ENCODE measurements at places on chromosomes 4 and X.

DNA sequence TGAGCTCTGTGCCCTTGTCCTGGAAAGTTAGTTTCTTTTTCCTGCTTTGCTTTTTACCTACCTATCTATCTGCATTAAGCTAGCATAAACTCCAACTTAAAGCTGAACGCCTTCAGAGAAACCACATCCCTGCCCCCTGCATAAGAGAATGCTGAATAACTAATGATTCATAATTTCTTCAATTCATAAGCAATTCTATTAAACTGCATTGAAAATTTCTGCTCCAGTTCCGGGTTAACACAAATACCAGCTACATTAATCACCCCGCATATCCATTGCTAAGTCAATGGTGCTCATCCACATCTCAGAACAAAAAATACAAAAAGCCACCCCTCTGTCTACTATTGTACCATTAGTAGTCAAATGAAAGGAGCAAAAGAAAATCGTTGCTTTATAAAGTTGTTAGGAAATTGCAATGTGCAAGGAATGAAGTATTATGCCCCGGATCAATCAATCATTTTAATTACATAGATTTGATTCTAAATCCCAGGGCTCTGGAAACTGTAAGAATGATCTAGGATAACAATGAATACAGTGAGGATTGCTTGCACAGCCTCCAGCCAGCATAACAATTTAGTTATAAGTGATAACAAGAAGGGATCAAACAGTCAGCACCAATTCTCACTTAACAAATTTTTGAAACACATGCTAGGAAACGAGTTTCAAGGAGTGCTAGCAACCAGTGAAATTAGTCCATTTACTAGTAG is 106.8 kb downstream of the ELOVL6 start:
- no peak for DNase-seq

DNA sequence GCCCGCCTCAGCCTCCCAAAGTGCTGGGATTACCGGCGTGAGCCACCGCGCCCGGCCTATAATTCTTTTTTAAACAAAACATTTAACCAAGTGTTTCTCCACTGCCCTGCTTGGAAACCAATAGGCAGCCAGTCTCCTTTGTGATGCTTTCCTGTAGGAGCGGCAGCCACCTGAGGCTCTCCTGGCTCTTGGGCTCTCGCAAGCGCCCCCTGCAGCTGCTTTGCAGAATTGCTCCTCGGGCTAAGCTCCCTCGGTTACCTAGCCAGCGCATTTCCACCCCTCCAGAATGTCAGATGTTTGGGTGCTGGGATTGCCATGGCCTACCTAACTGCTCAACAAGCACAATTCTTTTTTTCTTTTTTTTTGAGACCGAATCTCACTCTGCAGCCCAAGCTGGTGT is 7.7 kb downstream of the S100P start:
- DNase-seq: no peak

DNA sequence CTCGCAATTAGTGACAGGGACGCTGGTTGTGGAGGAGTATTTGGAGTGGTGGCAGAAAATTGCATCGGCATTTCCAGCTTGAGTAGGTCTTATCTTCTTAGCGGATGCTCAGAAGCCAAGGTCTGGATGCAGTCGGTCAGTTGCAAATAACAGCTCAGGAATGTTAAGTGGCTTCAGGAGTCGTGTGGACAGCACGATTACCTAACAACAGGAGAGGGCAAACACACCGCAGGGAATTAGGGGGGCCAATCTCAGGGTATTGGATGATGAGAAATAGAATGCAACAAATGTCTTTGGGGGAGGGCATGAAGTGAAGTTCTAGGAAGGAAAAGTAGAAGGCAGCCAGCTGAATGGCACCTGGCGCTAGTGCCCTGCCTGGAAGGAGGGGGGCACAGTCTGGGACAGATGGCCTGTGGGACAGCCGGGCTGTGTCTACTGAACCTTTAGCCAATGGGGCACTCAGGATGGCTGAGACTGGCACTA is 11.8 kb downstream of the RASL11B start:
- no peak for DNase-seq

- no peak for DNase-seq
These were observed 346.6 kb upstream of the GNPDA2 start for GRCh38 chr4:45072981-45073380.

DNA sequence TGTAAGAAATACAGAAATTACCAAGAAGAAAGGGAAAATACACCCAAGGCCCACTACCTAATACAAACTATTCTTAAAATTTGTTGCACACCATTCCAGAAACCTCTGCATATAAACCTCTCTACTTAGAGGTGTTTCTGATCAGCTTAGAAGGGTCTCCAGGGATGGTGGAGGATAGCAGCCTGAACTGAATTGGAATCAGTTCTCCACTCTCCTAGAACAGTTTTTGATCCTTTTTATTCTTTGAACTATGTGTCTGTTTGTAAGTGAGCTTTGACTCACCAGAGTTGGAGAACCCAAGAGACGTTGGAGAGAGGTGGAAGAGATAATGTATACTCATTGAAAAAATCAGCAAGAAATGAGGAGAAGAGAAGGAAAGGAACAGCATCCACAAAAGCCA is 96.6 kb upstream of the OTUD4 start:
- no peak for DNase-seq

DNA sequence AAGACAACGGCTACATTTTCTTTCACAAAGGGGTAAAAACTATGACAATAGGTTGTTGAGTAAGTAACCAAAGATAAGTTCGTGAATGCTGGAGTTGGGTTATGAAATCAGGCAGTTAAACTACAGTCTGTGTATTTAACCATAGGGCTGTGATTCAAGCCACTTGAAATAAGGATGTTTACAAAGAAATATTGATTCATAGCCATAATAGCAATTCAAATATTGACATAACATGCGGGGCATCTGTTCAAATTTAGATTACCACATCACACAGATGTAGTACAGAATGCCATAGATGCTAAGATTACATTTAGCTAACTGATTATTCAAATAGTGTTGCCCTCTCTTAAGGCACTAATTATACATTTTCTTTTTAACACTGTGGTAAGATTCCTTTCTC is 364.1 kb downstream of the FSTL5 start:
- no peak for DNase-seq

DNA sequence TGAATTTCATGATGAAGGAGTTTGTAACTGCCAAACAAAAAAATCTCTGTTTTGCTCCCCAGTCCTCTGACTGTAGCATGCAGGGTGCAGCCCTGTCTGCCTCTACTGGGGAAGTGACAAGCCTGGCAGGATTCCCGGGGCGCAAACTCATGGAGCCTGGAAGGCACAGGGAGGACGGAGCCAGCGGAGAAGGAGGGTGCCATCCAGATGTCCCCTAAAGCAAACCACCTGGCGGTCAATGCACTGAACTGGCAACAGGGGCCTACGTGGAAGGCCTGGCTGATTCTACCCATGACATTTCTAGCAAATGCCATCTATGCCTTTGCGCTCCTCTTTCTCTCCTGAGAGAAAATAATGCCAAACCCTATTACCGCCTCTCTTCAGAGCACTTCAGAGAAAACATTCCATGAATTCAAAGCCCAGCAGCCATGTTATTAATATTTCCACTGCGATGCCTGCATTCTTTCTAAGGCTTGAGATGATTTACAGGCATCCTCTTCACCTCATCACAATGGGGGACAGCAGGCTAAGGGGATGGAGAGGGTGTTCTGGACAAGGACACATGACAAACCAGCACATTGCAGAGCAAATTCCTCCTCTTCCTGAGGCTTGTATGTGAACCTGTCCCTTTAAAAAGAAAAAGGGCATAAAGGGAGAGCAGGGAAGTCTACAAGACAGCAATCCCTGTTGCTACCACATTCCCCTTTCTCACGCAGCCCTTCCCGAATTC is 329.3 kb upstream of the NOCT start:
- no peak for DNase-seq

DNA sequence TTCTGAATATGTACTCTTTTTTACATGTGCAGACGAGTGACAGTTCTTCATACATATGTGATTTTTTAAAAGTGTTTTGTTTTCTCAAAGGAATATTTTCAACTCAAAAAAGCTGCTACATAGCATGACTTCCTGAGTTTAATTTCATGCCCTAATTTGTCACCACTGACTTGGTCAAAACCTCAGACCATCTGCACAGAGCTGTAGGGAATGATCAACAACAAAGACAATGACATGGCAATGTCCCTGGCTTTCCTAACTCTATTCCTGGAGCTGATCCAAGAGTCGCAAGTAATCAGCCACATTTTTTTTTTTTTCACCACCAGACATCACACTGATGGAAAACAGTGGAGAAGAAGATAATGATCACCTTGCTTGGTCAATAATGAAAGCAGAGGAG is 97.7 kb downstream of the TMA16 start:
- peak; percentile 51 for DNase-seq

Measured in inflammatory macrophage (primary cell).